ENCODE measurements at places on chromosomes 13 and 19. TPM values are rescaled to one million over a fixed set of nuclear protein-coding genes. Genes with fewer than 3 reads are reported as not detected.

DNA sequence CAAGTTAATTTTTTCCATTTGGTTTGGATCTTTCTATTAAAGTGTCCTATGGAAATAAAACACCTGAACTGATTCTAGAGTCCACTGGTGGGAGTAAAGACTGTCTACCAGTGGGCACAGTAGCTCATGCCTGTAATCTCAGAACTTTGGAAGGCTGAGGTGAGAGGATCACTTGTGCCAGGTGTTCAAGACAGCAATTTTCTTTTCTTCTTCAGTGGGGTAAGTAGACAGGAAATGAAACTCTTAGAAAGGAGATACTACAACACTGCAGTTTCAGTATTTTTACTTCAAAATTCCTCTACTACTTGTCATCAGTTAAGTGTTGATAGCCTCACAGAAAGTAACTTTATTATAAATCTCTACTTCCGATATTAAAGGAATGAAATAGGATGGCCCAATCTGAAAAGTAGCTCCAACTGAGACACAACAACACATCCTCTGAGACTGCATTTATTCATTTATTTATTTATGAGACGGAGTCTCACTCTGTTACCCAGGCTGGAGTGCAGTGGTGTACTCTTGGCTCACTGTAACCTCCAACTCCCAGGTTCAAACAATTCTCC is 26.3 kb downstream of the DNMT1 start:
- no peak for DNase-seq

Gene ERCC5
- 71.5 TPM for total RNA-seq

DNA sequence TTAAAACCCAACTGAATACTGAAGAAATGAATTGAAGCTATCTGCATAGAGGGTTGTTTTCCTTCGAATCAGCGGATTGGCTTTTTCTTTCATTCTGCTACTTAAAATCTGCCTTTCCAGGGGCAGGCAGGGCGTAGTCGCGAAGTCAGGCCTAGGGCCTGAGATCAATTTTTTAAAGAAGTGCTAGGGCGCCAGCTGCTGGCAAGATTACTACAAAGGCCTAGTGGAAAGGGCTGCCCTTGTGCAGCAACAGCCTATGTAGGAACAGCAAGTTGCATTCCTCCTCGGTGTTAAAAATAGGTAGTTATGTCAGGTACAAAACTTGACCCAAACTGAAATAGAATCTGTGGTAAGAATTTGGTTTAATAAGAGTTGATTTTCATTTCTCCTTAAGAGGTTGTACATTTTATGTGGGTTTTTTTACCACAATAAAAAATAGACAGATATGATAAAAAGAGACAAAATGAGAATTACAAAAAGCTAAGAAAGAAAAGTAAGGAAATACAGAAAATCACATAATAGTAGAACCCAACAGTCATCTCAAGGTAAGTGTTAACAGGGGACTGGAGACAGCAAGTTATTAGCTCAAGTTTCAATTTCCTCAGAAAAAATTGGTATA is 9.5 kb upstream of the URAD start:
- no peak for DNase-seq

GRCh38 chr19:52219611-52220010 is 29.8 kb downstream of the PPP2R1A start:
- DNase-seq, result no peak

- DNase-seq, result no peak
Observed at GRCh38 chr13:97422118-97423054, 11.6 kb upstream of the RAP2A start.

DNA sequence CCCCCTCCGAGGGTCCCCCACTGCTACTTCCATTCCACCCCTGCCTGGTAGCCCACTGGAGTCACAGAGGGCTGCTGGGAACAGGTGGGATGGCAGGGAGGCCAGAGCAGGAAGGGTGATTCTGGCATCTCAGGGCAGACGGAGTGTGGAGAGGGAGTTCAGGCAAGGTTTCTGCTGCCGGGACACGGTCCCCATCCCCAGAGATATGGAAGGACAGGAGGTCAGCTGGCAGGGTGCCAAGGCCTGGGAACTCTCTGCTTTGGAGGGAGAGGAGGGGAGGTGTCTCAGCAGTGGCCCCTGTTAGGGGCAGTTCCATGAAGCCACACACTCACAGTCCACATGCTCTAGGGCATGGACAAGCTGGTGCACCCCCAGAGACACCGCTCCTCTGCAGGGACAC is 68.1 kb downstream of the CHST8 start:
- DNase-seq, result no peak

GRCh38 chr19:35978271-35978670 is 16.7 kb upstream of the SDHAF1 start:
- no peak for DNase-seq

- no peak for DNase-seq
Observed at GRCh38 chr13:76035711-76036110, 399.6 kb downstream of the LMO7 start.

GRCh38 chr19:53657330-53657729 is 25.5 kb downstream of the DPRX start:
- DNase-seq, result no peak
